ENCODE measurements at places on chromosomes 5 and 9.

DNA sequence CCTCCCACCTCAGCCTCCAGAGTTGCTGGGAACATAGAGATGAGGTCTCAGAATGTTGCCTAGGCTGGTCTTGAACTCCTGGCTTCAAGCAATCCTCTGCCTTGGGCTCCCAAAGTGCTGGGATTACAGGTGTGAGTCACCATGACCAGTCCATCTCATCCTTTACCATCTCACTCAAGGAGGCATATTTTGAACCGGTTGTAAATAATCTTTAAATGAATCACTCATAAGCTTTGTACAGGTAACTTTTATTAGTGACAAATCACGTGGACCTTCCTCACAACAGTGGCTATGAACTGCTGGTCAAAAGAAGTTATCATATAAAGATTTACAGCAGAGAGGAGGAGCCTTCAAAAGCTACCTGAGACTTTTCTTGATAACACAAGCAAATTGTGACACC lies 70.7 kb downstream of the RFK start:
- DNase-seq: no peak

- DNase-seq: no peak
These were observed 264.0 kb upstream of the KIF2A start for GRCh38 chr5:62042007-62042406.

- DNase-seq: no peak
These were observed 180.8 kb downstream of the GOLPH3 start for GRCh38 chr5:31993165-31993961.

DNA sequence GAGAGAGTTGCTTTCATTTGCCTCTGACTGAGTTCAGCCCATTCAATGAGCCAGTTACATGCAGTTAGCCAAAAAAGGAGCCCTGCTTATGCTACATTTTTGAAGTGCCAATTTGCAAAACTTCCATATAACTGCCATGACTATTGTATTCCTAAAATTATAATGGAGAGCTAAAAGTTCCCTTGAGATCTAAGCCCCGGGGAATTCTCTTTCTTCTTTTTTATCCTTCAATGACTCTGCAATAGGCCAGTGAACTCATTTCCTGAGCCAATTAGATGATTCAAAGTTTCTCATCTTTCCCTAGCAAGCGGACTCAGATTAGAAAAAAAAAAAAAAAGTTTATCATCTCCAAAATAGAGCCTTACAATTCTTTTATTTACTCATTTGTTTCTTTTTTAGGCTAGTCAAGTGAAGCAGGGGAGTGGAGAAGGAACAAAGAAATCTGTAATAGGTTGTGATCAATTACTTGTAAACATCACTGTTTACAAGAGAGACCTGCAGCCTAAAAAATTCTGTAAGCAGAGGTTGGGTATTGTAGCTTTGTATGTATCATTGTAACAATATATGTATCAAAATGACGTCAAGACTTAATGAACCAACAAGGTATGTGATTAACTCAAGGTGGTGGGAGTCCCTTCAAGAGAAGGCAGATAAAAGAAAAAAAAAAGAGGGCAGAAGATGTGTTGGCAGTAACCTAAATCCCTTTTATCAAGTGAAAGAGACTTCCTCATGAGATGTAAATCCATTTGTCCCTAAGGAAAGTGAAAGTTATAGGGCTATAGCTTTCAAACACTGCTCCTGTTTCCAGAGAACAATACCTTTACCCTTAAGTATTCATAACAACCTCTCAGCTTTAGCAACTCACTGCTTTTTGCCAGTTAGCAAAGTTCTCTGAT lies 48.7 kb upstream of the HOMER1 start:
- no peak for DNase-seq

- DNase-seq: no peak
These were observed 1006.4 kb upstream of the CTNND2 start for GRCh38 chr5:12910641-12911040.

- DNase-seq: no peak
These were observed 183.5 kb downstream of the RFX3 start for GRCh38 chr9:3342159-3342777.

DNA sequence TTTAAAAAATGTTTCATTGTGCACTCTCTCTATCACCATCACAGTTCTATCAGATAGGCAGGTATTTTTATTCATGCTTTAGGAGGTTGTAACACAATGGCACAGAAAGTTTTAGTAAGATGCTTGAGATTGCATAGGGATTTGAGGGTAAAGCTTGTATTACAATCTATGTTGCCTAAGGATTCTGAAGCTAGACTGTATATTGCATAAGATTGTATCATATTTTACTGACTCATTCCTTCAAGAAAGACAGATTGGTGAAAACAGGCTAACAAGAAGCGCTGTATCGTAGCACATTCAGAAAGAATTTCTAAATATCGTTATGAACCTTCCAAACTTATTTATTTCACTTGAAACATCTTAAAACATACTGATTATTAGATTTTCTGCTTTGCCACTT lies 577.7 kb downstream of the EBF1 start:
- DNase-seq: no peak

- DNase-seq: no peak
These were observed 2.3 kb downstream of the NTRK2 start for GRCh38 chr9:84671586-84672521.

DNA sequence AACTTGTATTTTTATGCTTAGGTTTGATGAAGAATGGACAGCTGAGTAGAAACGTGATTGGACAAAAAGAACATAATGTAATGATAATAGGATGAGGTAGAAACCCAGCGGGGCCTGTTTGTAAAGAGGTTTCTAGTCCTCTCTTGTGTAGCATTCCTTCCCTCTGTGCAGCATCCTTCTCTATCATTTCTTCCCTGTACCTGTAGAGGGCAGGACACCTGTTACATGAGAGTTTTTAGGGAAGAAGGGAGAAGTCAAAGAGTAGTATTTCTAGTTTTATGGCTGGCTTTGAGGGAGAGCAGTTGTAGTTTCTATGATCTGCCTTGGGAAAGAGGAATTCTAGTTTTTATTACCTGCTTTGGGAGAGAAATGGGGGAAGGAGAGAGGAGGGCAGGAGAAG lies 162.1 kb upstream of the FST start:
- DNase-seq: peak; percentile 9

DNA sequence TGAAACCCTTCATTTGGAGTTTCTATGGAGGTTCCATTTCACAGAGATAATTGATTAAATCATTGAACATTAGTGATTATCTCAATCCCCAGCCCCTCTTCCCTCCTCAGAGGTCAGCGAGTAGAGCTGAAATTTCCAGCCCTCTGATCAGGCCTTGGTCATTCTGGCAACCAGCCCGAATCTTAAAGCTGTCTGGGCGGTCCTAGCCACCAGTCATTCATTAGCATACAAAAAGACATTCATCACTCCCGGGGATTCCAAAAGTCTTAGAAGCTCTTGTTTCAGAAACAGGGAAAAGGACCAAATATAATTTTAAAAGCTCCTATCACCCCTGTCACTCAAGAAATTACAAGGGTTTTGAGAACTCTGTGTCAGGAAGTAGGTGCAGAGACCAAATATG lies 41.3 kb downstream of the ZNF474 start:
- DNase-seq: no peak

DNA sequence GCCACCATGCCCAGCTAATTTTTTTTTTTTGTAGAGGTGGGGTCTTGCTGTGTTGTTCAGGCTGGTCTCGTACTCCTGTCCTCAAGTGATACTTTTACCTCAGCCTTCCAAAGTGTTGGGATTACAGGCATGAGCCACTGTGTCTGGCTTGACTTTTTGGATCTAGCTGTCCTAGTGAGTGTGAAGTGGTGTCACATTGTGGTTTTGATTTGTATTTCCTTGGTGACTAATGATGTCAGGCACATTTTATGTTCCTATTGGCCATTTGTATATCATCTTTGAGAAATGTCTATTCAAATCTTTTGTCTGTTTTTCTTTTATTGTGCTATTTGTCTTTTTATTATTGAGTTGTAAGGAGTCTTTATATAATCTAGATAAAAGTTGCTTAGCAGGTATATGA lies 53.5 kb upstream of the MCCC2 start:
- no peak for DNase-seq
